Type B pancreatic cell (in vitro differentiated cells): ENCODE measurements at places on chromosomes 1 and 21.

- DNase-seq: no peak
Observed at GRCh38 chr1:30754684-30755171, 2.8 kb downstream of the LAPTM5 start.

DNA sequence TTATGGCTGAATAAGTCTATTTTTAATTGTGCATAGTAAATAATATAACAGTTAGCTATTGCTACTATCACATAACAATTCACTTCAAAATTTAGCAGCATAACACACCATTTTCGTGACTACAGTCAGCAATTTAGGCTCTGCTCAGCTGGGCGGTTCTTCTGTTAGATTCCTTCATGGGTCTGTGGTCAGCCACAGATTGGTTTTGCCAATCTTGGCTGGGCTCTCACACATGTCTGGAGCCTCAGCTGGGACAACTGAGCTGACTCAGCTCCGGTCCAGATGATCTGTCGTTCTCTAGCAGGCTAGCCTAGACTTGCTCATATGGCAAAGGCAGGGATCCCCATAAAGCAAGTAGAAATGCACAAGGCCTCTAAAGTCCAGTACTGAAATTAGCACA lies 15.1 kb upstream of the CDC42BPA start:
- DNase-seq: no peak

DNA sequence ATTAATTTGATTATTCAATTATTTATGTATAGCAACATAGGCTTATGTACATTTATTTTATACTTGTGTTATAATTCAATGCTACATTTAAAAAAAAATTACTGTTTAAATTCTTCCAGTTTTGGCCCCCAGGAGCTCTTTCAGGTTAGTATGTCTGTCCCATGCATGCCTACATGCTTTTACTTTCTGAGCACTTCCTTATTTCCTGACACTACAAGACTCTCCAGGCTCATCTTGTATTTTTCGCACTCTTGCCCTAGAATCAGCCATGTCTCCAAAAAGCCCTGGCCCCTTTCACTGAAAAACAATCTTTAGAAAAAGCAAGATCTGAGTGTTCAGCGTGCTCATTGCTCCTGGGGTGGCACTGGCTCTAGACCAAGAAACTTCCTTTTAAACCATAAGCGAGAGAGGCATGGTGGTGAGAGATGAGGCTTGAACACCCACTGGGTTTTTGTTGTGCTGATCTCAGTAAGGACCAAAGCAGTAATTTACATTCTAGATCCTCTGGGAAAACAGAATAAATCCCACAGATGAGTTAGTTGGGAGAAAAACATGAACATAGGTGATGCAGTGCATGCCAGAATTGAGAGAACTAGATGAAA lies 95.0 kb downstream of the SLC30A10 start:
- DNase-seq: no peak

DNA sequence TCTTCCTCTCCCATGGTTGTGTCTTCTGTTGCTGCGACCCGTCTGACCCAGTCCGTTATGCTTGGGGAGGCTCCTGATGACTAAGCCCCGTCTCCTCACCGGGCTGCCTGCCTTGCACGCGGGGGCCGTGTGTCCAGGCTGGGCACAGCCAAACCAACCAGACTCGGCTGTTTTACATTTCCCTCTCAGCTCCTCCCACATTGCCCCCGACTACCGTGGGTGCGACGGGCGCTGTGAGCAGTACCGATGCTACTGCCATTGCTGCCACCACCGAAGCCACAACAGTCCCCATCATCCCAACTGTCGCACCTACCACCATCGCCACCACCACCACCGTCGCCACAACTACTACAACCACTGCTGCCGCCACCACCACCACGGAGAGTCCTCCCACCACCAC lies 46.0 kb upstream of the CNTN2 start:
- no peak for DNase-seq

GRCh38 chr21:46608672-46609111 lies 3.8 kb upstream of the S100B start:
- DNase-seq: no peak

GRCh38 chr1:248288391-248288790 lies 10.6 kb upstream of the OR2T33 start:
- DNase-seq: no peak

GRCh38 chr1:214808845-214809460 lies 206.0 kb downstream of the CENPF start:
- DNase-seq: no peak

- DNase-seq: no peak
Observed at GRCh38 chr1:148263906-148264255, 111.8 kb upstream of the NBPF11 start.

- no peak for DNase-seq
Observed at GRCh38 chr1:200896531-200897196, 2.0 kb downstream of the INAVA start.

DNA sequence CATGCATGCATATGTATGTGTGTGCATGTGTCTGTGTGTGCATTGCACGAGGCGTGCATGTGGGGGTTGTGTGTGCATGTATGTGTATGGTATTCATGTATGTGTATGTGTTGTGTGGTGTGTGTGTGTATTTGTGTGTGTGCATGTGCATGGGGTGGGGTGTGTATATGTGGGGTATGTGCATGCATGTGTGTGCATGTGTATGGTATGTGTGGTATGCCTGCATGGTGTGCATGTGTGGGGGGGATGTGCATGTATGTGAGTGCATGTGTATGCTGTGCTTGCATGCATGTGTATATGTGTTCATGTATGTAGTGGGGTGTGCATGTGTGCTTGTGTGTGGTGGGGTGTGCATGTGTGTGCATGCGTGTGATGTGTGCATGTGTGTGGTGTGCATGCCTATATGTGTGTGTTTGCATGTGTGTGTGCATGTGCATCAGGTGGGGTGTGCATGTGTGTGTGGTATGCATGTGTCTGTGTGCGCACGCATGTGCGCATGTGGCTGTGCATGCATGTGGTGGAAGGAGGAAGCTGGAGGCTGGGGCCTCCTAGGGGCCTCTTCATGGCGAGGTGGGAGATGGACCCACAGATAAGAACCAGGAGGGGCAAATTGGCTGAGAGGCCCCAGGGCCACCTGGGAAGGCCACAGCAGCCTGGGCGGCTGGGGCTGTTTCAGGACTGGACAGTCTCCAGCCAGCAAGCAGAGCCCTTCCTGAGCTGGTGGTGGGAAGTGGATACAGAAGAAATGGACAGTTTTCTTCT lies 35.9 kb upstream of the ARF1 start:
- DNase-seq: no peak

DNA sequence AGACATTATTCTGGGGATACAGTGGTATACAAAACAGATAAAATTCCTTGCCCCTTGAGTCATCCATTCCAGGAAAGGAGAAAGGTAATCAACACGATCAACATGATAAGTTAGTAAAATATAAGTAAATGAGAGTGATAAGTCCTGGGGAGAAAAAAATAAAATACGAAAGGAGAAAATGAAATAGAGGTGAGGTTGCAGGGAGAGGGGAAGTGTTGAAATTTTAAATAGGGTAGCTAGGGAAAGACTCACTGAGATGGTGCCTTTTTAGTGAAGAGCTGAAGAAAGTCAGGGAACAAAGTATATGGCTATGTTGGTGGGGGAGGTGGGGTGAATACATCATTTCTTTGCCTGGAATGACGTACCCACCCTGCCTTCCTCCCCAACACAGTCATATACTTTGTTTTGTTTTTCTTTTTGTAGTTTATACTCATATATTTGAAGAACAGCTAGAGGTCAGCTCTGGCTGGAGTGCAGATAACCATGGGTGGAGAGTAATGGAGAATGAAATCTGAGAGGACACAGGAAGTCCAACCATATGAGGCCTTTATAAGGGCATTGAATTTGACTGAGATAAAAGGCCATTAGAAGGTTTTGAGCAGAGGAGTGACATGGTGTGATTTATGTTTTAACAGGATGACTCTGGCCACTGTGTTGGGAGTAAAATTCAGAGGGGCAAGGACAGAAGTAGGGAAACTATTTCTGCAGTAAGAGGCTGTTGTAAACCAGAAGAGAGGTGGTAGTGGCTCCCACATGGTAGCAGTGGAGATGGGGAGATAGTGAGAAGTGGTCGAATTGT lies 54.8 kb downstream of the OSBPL9 start:
- no peak for DNase-seq

- DNase-seq: no peak
Observed at GRCh38 chr1:20538760-20539551, 13.4 kb upstream of the FAM43B start.

GRCh38 chr21:43810505-43811261 lies 21.3 kb downstream of the RRP1 start:
- peak; percentile 93 for DNase-seq

DNA sequence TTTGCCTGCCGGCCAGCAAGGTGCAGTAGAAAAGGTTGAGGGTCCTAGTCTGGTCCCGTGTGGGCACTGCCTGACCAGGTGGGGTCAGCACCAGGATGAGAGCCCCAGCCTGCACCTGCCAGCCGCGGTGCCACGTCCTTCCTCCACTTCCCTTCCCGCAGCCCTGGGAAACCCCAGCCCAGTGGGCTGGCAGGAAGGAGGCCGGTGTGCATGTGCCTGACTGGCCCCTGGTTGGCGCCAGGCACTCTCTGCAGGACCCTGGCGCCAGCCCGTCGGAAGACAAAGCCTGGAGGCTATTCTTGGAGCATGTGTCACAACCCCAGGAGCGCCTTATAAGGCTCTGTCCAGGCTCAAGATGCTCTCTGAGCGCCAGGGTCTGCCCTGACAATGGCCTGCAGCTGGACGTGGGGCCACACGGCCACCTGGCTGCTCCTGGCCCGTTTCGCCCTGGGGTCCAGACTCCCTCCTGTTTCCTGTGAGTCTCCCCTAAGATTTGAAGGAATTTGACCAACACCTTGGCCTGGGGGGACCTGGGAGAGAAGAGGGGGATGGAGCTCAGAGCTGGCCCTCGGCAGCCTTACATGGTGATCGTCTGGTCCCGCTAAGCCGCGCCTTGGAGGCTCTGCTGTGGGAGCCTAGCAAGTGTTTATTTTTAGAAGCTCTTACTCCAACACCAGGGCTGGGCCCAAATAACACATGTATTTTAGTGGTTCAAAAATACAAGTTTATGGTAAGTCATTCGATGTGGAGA lies 31.9 kb upstream of the POFUT2 start:
- DNase-seq: no peak

GRCh38 chr1:40049725-40050124 lies 9.2 kb downstream of the CAP1 start:
- DNase-seq: no peak

GRCh38 chr1:162691999-162692575 lies 59.8 kb downstream of the DDR2 start:
- no peak for DNase-seq

DNA sequence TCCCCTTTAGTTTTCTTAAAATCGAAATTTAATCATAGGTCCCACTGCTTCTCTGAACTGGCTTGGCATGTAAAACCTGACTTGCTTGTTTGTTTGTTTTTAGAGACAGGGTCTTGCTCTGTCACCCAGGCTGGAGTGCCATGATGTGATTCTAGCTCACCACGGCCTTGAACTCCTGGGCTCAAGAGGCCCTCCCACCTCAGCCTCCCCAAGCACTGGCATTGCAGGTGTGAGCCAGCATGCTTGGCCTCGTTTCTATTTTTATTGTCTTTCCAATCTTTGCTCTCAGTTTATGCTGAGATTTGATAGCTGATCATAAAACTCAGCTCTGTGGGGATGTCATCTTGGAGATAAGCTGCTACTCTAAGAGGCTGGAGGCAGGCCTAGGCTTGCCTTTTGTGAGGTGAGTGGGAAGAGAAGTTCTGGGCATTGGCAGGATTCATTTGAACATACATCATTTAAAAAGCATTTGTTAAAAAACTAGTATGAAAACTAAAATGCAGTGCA lies 51.5 kb upstream of the GCLM start:
- DNase-seq: no peak

DNA sequence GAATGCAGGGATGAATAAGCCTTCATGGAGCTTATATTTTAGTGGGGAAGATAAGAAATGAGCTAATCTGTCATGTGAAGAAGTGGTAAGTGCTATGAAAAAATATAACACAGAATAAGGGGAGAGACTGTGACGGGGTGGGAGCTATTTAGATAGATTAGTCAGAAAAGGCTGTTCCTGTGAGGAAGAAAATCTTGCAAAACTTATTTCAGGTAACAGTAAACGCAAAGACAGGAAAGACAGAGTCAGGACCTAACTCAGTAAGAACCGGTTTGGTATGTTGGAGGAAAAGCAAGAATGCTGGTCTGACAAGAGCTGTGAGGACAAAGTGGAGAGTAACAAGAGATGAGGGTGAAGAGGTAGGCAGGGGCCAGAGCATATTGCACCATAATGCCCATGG lies 22.0 kb downstream of the GNAI3 start:
- no peak for DNase-seq

GRCh38 chr1:24107462-24108138 lies 4.3 kb downstream of the MYOM3 start:
- DNase-seq: no peak

DNA sequence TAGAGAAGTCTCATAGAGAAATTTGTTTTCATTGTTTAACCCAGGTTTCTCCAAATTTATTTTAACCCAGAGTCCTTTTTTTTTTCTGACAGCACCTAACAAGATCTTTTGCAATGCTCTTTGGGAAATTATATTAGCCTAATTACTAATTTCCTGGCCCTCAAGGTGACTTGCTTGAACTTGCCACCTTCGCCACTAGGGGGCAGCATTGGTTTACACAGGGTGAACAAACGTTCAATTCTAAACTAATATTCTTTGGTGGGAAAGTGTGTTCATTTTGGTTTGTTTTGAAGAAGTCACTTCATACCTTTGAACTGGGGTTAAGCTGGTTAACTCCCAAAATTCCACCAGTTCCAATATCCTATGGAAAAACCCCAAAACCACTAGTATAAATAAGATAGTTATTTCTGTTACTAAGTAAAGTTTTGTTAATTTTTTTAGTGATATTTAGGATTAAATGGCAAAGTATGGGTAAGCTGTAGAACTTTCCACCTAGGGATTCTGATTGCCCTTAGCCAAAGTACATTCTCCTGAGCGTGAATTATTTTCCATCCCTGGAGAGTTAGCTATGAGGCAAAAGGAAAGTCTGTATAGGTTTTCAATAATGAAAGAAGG lies 13.0 kb downstream of the CCDC190 start:
- DNase-seq: peak; percentile 79

GRCh38 chr1:41365772-41366454 lies 4.7 kb downstream of the FOXO6 start:
- DNase-seq: no peak

GRCh38 chr1:5720484-5720883 lies 271.7 kb downstream of the NPHP4 start:
- DNase-seq: no peak

DNA sequence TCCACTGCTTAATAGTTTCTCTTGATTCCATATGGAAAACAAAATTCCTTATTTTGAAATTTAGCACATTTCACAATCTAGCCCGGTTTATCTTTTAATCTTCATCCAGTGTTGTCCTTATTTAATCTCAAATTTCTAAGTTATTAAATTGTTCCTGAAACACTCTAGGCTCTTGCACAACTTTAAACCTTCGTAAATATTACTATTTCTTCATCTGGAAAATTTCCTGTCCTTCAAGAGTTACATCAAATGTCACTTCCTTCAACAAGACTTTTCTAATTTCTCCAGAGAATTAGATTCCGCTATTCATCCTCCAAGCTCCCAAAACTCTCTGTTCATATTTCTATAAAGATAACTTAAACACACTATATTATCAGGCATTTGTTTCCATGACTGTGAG lies 6.5 kb downstream of the FMO5 start:
- no peak for DNase-seq

GRCh38 chr1:37068897-37069296 lies 34.6 kb upstream of the GRIK3 start:
- DNase-seq: no peak
